Endodermal cell (in vitro differentiated cells): ENCODE measurements at places on chromosomes 3 and 15. TPM values are rescaled to one million over a fixed set of nuclear protein-coding genes. Genes with fewer than 3 reads are reported as not detected.

DNA sequence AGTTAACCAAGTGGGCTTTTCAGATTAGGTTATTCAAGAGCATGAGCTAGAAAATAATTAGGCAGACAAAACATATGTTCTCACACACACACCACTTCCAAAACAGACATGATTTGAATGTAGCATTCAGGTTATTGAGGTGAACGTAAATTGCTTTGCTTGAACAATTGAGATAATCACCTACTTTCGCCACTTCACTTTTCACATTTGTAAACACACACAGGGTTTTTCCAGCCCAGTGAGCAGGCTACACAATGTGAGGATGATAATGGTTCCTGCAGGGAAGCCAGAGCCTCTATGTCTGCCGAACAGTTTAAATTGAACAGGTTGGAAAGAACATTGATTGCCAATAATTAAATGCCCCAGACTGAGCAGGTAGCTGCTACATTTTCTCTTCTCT, 560.8 kb downstream of the OCA2 start:
- DNase-seq: no peak

GRCh38 chr15:65101411-65101890, 13.5 kb downstream of the UBAP1L start:
- DNase-seq: peak; percentile 96

DNA sequence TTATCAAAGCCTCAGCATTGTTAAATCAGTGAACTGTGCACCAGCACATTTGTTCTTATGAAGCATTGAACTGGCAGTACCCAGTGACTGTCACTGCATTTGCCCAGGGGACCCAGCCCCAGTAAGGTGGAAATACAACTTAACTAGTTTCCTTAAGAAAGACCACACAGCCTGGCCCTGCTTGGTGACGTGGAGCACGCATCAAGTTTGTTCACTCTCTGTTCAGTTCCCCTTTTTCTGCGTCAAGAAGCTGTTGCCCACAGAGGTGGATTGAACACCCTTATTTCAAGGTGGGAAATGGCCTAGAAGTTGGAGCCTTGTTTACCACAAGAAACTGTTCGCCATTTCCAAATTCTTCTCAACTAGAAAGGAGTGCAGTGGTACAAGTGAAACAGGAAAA, 69.9 kb upstream of the AGBL1 start:
- DNase-seq: no peak

CTXN2 gene
- 0.13 TPM in 2 of 3 replicates, not detected in the other for total RNA-seq

- no peak for DNase-seq
Observed at GRCh38 chr3:21751886-21752285, 876 bp upstream of the ZNF385D start.

DNA sequence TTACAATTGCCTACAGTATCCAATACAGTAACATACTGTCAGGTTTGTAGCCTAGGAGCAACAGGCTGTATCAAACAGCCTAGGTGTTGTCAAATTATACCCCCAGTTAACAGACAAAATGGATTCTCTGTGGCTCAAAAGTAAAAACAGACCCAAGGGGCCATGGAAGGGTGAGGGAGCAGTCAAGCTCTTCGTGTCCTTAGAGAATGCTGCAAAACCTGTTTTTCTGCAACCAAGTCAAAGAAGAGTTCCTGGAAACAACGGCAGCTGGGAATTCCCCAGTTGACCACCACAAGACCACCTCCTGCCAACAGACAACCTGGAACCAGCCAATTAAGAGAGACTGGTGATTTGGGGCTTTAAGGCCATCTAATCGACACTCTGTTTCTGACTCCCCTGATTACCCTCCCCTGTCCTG, 11.1 kb upstream of the THUMPD3 start:
- peak; percentile 75 for DNase-seq

DNA sequence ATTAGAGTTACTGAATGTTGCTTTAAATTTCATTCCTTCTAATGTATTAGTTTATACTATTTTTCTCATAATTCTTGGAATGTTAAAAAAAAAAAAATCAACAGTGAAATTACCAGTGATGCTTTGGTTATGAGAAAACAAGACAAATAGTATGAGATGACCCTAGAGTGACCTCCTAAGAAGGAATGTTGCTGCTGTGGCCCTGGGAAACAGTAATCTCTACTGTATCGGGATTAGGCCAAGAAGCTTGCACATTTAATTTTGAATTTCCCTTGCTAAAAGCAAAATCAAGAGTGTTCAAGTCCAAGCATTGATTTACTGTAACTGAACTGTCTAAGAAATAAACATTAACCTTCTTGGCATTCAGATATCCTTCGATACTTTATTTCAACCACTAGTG, 18.1 kb downstream of the TOPBP1 start:
- DNase-seq: no peak

DNA sequence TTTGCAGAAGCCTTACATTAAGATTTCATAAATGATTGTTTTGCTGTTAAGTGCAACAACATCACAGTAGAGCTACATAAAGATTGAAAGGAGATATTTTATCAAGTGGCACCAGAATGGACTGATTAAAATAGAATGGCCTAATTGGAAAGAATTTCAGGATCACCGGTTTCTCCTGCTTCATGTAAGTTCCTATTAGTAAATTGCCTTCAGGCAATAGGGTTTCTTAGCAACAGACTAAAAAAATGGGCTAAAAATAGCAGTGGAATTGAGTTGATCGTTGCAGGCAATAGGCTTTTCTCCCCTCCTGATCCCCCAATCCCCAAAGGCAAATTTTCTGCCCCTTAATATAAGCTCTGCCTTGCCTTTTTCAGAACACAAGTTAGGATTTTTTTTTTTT, 917 bp downstream of the LNP1 start:
- no peak for DNase-seq

IDH3A gene
- total RNA-seq: 17.4 to 34.9 TPM (median 34.2 TPM) in 3 replicates

DNA sequence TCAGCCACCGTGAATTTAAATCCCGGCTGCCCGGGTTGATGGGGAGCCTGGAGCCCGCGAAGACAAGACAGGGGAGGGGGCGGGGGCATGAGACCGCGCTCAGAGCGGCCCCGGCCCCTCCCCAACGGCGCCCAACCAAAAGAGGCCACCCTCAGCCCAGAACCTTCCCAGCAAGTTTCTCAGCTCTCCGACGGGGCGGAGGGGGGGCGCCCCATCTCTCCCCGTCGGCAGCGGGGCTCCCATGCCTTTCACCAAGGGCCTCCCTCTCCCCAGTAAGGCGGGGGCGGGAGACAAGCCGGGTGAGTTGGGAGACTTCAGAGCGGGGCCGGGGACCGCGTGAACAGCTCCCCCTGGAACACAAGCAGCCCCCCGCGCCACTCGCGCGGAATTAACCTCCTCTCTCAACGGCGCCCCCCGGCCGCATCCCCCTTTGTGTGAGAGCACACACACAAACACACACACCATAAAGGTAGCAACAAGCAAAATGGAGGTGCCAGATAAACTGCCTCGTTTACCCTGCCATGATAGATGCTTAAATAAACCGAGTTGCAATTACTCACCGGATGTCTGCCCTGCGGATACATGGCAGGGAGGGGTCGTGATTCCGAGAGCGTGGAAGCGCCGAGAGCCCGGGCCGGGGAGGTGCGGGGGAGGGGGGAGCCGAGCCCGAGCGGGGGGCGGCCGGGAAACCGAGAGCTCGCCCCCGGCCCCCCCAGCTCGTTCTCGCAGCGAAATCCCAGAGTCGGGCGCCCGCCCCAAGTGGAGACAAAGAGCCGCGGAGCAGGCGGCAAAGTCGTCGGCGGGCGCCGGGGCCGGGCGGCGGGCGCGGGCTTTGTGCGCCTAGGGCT, 1.3 kb downstream of the TLE3 start:
- no peak for DNase-seq

DNA sequence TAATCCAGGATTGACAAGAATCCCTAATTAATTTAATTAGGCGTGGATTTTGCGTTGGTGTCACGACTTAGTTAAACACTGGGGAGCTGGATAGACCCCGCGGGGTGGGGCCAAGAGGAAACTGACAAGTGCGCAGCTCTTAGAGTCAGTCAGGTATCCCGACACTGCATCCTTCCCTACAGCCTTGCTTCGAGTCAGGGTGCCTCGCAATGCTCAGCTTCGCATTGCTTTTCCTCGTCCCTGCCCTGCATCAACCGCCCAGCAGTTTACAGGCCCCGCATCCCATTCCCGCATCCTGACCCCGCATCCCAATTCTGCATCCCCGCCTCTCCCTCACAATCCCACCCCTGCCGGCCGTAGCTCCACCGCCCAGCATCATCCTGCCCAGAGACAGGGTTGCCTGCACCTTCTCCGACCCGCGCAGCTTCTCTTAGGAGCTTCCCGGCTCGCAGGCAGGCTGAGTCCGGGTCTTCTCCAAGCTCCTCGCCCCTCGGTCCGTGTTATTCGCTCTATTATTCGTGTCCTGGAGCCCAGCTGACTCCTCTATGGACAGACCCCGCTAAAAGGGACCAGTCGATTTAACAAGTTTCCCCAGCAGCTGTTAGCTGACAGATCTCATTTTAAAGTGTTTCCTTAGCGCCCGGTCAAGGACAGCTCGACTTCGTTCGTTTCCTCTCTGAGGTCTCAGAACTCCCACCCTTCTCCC, 699 bp upstream of the SHOX2 start:
- peak; percentile 80 for DNase-seq

DNA sequence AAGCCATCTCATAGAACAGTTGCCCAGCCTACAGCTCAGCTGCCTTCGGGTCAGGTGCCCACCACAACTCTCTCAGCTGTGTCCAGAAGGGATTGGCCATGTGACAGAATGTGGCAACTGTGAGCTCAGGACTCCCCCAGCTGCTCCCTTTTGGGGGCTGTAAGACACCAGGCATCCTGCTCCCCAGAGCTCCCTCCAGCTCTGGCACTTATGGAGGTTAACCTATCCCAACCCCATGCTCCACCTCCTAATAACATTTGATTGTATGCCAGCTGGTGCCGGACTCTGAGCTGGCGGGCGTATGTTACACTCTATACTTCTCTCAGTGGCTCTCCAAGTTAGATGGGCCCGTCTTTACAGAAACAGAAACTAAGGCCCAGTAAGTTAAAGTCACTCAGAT, 222.8 kb downstream of the FAM43A start:
- no peak for DNase-seq

- no peak for DNase-seq
Observed at GRCh38 chr3:129965937-129966336, 8.6 kb upstream of the TRH start.

COL6A5 gene
- total RNA-seq: 0.04 to 0.07 TPM in 2 of 3 replicates, not detected in the other

DNA sequence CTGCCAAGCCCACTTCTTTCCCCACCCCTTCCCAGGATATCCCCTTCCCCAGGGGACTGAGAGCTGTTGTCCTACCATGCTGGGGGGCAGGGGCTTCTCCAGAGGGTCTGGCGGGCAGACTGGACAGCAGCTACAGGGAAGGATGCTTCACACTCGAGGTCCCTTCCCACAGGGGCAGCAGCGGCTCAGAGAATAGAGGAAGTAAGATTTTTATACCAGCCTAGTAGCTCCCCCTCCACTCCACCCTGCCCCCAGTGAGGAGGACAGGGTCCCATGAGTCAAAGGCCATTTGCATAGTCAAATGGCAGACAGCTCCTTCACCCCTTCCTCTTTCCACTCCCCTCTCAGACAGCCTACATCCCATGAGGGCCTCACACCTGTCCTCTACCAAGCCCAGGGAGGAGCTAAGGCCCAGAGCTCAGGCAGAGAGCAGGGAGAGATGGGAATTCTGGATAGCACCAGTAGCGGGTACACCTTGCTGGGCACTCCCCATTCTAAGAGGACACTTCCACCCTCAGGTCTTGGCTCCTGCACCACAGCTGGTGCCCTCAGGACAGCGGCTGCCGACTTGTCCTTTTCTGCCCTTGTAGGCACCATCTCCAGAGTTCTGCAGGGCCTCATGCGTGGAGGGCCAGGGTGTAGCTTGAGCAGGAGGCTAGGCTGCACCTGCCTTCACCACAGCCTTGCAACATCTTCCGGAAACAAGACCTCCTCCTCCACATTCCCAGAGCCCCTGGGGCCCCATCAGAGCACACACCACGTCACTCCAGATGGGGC, at the start of gene TLR9:
Gene TLR9, minus strand, starts transcription at position 194 of the 777 bp plus-strand sequence. Its CDS starts 116 bp downstream, at position 78.
- DNase-seq: peak; percentile 51

UBA7 gene
- 0.63 and 1.0 TPM in 2 replicates for total RNA-seq

GRCh38 chr3:177599326-177599725, 402.0 kb upstream of the TBL1XR1 start:
- no peak for DNase-seq

DNA sequence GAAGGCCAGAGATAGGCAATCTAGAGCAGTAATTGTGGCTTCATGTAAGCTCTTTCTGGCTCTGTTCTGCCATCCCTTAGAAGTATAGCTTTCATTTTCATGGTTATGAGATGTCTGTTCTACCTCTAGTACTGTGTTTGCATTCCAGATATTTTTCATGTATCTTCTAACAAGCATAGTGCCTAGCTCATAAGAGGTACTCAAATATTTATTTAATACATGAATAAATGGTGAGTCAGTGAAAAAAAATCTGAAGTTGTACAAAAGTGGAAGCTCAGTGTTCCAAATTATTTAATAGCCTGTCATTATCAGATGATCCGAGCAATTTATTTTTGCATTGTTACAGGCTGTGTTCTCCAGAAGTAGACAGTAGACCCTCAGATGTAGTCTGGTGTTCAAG, 64.3 kb downstream of the OXSM start:
- no peak for DNase-seq

DNA sequence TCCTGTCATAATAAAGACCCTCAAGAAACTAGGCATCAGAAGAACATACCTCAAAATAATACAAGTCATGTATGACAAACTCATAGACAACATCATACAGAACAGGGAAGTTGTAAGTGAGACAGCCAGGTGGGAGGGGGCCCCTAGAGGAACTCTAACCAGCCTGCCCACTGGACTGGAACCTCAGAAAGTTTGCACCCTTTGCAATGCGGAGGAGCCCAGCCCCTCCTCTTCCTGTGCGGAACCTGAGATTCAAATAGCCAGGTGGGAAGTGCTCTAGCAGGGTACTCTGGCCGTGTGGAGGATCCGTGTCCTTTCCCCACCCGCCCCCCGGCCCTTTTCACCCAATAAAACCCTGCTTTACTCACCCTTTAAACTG, 387.0 kb upstream of the CBLB start:
- no peak for DNase-seq

GNL3 gene
- 107 and 113 TPM in 2 replicates for total RNA-seq

TMC3 gene
- total RNA-seq: not detected in 2 replicates

DNA sequence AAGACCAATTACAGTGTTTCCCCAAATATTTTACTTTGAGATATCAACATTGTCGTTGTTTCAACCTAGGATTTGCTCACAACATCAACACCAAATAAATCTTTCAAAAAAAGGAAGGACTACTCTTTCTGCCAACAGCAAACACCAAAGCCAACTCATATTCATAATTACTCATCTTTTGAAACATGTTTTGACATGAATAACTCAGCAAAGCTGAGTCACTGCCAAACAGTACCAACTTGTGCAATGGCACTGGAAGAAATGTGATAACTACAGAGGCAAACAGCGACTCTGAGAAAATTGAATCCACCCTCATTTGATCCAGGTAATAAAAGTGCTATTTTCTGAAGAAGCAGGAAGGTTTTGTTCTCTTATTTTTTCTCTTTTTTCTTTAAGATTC, 67.2 kb downstream of the PEX5L start:
- DNase-seq: no peak
